ENCODE measurements at places on chromosomes 5 and 9.

- no peak for DNase-seq
Measured at GRCh38 chr5:142492781-142493281, 168.0 kb upstream of the SPRY4 start.

DNA sequence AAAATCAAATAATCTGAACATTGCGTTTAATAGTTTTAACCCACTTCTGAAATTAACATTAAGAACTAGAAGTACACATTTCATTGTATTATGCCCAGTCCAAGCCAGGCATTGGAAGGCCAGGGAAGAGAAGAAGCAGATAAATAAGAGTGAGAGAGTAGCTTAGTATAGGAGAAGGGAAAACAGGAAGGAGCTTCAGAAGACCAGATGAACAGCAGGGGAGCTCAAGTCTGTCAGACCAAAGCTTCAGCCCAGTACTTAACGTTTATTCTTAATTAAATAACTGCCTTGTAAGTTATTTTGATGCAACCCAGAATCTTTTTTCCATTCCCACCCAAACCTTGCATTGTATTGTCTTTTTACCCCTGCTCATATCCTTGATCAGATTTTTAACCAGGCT lies 11.5 kb upstream of the FAM120AOS start:
- no peak for DNase-seq

DNA sequence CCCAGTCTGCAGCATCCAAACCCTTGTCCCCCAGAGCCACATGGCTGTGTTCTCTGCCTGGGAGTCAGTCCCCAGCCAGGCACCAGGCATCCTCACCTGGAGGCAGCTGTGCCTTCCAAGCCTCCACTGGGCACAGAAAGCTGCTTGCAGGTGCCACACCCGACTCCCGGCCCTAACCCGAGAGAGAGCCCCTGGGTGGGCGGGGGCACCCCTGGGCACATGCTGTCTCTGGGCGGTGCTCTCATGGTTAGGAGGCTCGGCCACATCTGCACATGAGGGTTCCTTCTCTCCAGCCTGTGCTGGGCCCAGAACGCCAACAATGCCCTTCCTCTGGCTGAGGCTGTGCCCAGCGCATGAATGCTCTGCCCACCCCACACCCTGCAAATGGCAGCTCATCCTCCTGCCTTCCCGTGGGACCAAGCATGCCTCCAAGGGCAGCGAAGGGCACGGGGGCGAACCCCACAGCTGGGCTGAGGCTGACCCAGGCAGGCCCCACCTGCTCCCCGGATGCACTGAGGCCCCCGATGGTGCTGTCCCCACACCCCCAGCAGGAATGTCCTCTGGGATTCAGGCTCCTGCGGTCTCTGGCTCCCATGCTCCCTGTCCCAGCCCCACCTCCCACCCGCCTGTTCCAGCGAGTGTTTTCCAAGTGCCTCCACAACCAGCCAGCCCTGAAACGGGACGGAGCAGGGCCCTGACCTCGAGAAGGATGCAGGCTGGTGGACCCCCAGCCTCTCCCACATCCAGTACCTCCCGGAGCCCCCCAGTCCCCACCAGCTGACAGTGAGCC lies 22.5 kb upstream of the CAMSAP1 start:
- peak; percentile 53 for DNase-seq

- DNase-seq = no peak
Measured at GRCh38 chr5:78328585-78329173, 31.7 kb upstream of the SCAMP1 start.

GRCh38 chr5:90983148-90983547 lies 400.0 kb downstream of the ARRDC3 start:
- DNase-seq = no peak
